Psoas muscle (tissue), 8 donors: ENCODE measurements at places on chromosomes 3 and 15. TPM values are rescaled to one million over a fixed set of nuclear protein-coding genes. Genes with fewer than 3 reads are reported as not detected.

The KCNMB3 gene
- 0.44 TPM for total RNA-seq

DNA sequence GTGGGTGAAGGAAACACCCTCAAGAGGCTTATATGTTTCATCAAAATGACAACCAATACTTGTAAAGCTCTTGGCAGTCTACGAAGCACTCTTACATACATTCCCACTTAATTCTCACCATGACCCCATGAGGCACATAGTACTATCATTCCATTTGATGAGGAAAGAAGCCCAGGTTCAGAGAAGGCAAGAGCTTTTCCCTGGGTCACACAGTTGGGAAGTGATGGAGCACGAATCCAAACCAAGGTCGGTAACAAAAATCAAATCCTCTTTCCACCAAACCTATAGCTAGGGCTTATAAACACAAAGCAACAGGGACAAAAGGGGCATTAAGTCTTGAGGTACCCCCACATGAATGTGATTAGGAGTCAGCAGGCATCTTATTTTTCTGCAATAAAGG is 187.1 kb downstream of the UACA start:
- DNase-seq: no peak

DNA sequence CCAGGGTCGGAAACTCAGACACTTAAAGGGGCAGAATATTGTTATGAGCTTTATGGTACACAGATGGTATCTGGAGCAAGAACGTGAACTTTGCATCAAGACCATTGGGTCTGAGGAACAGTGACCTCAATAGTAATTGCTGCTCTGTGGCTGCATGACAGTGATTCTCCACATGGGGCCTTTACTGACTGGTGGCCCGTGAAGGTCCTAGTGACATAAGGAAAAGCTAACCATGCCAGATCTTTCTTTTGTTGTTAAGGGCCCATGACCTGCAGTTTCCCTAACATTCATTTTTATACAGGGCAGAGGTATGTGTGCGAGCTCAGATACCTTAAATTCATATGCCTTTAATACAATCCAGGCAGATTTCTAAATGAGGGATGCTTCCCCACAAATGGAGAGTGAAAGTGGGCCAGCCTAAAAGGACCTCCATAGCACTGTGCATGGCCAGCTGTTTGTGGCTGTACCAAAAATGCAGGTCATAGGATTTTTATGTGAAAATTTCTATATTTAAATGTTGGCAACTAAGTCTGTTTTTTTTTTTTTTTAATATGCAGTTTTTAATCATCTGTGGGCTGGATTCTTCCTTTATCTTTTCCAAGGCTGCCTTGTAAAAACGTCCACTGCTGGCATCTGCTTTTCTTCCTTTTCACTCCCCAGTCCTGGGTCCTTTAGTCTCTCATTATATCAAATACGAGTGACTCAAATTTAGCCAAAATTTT is 188.0 kb upstream of the IL12A start:
- no peak for DNase-seq

DNA sequence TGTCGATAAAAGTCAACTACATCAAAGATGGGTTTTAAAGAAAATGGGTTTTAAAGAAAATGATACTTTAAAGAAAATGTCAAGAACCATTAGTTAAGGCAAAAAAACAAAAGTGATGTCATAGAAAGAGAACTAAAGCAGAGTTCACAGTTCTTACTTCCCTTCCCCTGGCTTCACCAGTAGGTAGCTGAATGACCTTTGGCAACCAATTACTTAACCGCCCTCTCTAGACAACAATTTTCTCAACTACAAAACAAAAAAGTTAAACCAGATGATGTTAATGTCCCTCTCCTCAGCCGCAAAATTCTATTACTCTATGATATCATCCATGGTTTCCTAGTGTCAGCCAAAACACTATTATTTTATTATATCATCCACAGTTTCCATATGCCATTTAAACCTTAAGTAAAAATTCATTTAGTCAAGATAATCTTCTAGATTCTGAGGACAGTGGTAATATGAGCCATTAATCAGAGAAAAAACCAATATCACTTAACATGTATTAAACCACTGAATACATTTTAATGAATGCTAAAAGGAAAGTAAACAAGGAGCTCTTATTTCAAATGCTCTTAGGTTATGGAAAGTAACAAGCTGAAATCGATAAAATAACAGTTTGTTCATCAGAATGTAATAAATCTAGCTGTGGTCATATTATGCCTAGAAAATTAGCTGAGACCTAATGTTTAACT is 13.1 kb downstream of the RYK start:
- DNase-seq: no peak

The GOLGA8G gene
- not detected for total RNA-seq

The EBLN2 gene
- 1.4 TPM for total RNA-seq

GRCh38 chr3:147356145-147356908 is 50.0 kb downstream of the ZIC4 start:
- no peak for DNase-seq

- DNase-seq: no peak
These were observed 56.0 kb downstream of the SLC25A26 start for GRCh38 chr3:66276705-66277274.

The THSD4 gene
- 2.9 TPM for total RNA-seq
